ENCODE measurements at places on chromosomes 1 and 21.

DNA sequence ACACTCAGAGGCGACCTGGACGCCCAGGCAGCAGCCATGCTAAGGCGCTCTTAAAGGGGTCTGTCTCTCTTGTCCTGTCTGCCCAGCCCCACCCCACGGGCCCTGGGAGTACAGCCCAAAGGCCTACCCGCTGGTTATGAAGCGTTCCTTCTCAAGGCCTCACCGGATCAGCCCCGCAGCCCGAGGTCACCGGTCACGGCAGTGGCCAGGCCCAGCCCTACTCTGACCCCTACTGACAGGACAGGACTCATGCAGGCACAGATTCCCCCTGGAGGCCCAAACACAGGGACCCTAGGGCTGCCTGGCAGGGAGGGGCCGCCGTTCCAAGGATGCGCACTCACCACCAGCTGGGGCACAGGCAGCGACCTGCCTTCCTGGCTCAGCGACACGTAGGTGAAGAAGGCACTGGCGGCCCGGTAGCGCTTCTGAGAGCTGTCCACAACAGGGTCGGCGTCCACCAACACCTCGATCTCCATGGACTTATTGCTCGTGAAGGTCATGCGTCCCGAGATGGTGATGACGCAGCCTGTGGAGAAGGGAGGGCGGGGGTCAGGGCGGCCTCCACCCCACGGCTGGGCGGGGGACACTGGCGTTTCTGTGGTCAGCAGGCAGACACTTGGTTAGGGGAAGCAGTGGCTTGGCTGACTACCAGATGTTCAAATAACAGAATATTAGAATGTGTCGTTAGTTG is 20.0 kb upstream of the GPR153 start:
- no peaks in the 10 kb centered on the region for H3K4me1 ChIP-seq
- H3K4me3 ChIP-seq = no peak overlapping the region
- no peak for DNase-seq
- no peaks in the 10 kb centered on the region for H3K27me3 ChIP-seq

GRCh38 chr1:7186382-7187111 is 401.3 kb downstream of the CAMTA1 start:
- H3K4me1 ChIP-seq = no peaks in the 10 kb centered on the region
- no peaks in the 10 kb centered on the region for H3K27me3 ChIP-seq
- H3K4me3 ChIP-seq = no peak overlapping the region
- no peak overlapping the region for H3K27ac ChIP-seq

GRCh38 chr1:168170564-168171508 is 7.9 kb upstream of the TIPRL start:
- no peak overlapping the region for H3K27ac ChIP-seq
- H3K4me1 ChIP-seq = no peaks in the 10 kb centered on the region
- peaks cover 4% of the 10 kb centered on the region for H3K27me3 ChIP-seq
- no peak for DNase-seq
- H3K36me3 ChIP-seq = no peaks in the 10 kb centered on the region
- no peak overlapping the region for H3K4me3 ChIP-seq

DNA sequence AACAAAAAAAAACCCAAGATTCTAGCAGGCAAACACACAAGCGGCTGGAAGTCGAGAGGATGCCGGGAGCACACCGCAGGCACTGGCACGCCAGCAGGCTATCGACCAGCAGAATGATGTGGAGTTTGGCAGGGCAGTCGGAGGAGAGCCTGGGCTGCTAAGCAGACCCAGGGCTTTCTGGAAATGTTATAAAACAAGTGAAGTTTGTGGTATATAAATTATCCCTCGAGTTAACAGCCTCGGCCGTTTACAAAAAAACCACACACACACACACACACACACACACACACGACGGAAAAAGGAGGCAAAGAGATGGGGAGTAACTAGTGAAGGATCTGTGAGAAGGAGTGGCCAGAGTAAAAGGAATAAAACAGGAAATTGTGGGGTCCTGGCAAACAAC is 87.2 kb upstream of the IVNS1ABP start:
- H3K27me3 ChIP-seq = no peaks in the 10 kb centered on the region
- DNase-seq = no peak
- no peak overlapping the region for H3K4me3 ChIP-seq
- no peak overlapping the region for H3K27ac ChIP-seq

- no peaks in the 10 kb centered on the region for H3K27me3 ChIP-seq
- H3K36me3 ChIP-seq = no peaks in the 10 kb centered on the region
- peak overlapping the region; percentile 14 for H3K4me3 ChIP-seq
Observed at GRCh38 chr1:41913014-41913413, 5.7 kb downstream of the HIVEP3 start.

DNA sequence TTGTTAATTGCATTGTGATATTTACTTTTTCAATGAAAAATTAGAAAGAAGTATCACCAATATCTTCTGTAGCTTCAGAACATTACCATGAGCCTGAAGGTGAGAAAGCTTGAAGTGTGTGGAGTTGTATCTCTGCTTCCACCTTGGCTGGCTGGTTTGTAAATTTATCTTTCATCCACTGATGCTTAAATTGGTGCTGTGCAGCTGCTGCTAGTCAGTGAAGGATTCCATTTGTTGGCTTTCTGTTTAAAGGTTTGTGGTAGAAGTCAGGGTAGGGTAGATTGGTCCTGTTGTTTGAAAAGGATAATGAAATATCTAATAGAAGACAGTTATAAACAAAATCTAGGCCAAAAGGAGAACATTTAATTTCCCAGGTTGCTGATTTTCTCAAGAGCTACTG is 105.7 kb downstream of the C1orf21 start:
- peaks cover 13% of the 10 kb centered on the region for H3K4me1 ChIP-seq
- H3K4me3 ChIP-seq = no peak overlapping the region
- H3K27ac ChIP-seq = peak overlapping the region; percentile 14

DNA sequence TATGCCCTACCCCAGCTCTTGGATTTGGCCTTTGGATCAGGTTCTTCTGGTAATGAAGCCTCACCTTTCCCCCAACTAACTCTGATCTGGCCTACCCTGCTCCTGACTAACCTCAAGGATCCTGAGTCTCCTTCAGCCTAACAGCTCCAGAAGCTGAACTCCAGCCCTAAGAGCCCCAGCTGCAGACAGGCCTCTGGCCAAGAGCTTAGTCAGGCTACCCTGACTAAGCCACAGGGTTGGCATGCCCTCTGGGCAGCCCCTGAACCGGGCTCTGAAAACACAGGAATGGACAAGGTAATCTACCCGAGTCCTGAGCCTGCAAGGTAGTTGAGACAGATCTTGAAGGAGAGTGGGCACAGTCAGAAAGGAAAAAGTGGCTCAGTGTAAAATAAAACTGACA is 29.4 kb downstream of the COA7 start:
- H3K36me3 ChIP-seq = peaks cover 27% of the 10 kb centered on the region
- H3K4me1 ChIP-seq = no peaks in the 10 kb centered on the region
- H3K27ac ChIP-seq = no peak overlapping the region
- H3K27me3 ChIP-seq = no peaks in the 10 kb centered on the region

- no peaks in the 10 kb centered on the region for H3K27me3 ChIP-seq
- DNase-seq = no peak
- no peak overlapping the region for H3K4me3 ChIP-seq
- no peak overlapping the region for H3K27ac ChIP-seq
- no peaks in the 10 kb centered on the region for H3K4me1 ChIP-seq
Observed at GRCh38 chr1:189432753-189433152, 1044.9 kb downstream of the BRINP3 start.

DNA sequence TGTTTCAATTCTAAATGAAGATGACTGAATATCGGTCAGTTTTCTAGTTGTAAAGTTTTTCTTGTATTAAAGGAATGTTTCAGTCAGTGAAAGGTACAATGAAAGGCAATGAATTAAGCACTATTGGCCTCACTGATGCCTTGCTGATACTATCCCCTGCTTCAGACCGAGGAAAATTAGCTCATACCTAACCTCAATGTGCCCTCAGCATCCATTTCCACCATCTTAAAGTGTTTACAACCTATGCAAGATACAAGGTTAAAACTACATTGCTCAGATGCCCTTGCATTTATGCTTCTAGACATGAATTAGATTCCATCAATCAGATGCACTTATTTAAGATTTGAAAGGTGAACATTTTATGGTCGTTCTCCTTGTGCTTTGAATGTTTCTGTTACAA is 184.5 kb downstream of the COP1 start:
- no peaks in the 10 kb centered on the region for H3K4me1 ChIP-seq
- H3K27ac ChIP-seq = no peak overlapping the region
- H3K27me3 ChIP-seq = no peaks in the 10 kb centered on the region
- H3K36me3 ChIP-seq = peaks cover 27% of the 10 kb centered on the region
- no peak for DNase-seq

- peak; percentile 67 for DNase-seq
- H3K27me3 ChIP-seq = no peaks in the 10 kb centered on the region
- H3K4me1 ChIP-seq = peaks cover 3% of the 10 kb centered on the region
- no peak overlapping the region for H3K4me3 ChIP-seq
- H3K27ac ChIP-seq = no peak overlapping the region
Observed at GRCh38 chr1:205658943-205659581, 21.2 kb downstream of the SLC45A3 start.

DNA sequence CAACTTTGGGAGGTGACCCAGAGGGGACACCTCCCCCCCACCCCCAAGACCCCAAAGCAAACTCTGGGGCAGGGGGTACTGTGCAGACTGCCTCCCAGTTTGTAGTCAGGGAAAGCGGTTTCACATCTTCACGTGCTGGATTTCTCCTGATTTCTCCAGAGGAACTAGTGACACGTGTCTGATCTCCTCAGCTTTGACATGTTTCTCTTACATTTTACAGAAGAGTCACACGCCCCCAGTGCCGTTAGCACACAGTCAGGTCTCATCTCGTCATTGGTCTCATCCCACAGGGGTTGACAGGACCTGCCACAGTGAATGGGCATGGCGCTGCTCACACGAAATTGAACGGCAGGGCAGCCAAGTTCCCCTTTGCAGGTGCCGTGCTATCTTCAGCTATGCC is 11.8 kb downstream of the PDPN start:
- no peak overlapping the region for H3K27ac ChIP-seq
- H3K4me1 ChIP-seq = no peaks in the 10 kb centered on the region
- no peak overlapping the region for H3K4me3 ChIP-seq
- no peak for DNase-seq

All from CD4-positive, CD25-positive, alpha-beta regulatory T cell (primary cell).